ENCODE measurements at places on chromosomes 7 and 10.

DNA sequence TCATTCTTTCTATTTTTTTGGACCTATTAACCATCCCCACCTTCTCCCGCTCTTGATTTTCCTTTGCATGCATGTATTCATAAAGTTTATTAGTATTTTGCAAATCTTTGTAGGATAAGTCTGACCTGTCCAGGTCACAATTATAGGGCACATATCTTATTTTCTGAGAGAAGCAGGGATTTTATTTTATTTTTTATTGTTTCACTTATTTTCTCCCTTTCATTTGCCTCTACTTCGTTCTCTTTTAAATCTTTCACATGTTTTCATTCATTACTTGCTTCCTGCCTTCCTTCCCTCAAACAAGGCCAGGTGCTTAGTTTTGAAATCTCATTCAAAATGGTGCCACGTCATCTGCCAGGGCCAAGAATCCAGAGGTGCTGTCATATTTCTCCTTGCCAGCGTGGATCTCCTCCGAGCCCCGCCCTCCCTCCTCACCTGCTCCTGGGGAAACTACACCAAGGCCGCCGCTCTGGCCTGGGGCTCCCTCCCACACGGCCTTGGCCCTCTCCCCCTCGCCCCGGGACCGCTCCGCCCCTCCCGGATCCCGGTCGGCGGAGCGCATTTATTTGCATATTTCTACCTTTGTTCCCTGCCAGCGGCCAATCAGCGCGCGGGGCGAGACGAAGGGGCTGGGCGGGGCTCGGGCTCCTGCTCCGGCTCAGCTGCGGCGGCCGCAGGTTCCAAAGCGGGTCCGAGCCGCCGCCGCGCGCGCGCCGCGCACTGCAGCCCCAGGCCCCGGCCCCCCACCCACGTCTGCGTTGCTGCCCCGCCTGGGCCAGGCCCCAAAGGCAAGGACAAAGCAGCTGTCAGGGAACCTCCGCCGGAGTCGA lies at the start of gene TSPAN13:
Gene TSPAN13, plus strand, starts transcription at position 654 of the 830 bp plus-strand sequence. CDS start 213 bp downstream, outside the sequence.
- DNase-seq: peak; percentile 56

DNA sequence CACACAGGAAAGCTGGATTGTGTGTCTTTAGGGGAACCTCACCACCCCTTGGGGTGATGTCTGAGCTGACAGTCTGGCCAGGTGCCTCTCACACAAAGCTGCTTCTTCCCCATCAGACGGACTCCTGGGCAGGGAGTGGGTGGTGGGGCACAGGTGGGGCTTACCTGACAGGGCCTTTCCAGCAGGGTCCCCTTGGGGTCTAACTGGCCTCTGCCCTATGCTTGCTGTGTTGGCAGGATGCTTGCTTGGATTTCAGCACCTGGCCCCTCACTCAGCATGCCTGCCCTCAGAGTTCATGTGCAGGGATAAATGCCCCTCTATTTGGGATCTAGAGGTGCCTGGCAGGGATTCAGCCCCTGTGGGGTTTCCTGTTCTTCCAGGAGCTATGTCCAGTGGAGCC lies 496.9 kb upstream of the ZMIZ1 start:
- DNase-seq: no peak

GRCh38 chr7:94778711-94779459 lies 123.0 kb upstream of the SGCE start:
- no peak for DNase-seq

GRCh38 chr7:22666732-22667131 lies 60.3 kb upstream of the IL6 start:
- DNase-seq: peak; percentile 66

DNA sequence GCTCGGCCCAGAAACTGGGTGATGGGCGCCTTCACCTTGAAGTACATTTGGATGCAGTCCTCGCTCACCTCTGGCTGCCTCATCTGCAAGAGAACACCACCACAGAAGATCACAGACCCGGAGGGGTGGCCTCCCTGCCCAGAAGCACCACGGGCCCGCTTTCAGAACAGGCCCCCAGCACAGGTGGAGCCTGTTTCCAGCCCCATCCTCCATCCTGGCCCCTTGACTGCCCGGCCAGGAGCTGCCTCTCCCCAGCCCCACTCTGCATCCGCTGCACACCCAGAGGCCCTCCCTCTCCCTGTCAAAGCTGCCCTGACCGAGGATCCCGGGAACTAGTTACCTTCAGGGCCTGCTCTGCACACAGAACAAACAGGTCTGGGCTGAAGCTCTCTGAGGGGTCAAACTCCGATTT lies 724 bp downstream of the CFAP46 start:
- DNase-seq: no peak

DNA sequence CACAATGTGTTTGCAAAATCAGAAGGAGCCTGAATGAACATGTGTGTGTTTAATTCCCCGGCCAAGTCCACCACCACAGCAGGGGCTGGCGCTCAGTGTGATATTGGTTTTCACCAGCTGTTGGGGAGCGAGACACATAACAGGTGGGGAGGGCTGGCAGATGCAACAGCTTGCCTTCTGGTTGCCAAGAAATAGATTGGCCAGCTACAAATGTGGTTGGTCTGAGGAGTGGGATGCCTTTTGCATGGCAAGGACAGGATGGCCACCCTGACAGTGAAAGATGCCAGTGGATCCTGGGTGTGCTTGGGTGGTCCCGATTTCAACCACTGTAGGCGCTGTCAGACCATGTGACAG lies 292.5 kb upstream of the FZD8 start:
- no peak for DNase-seq

DNA sequence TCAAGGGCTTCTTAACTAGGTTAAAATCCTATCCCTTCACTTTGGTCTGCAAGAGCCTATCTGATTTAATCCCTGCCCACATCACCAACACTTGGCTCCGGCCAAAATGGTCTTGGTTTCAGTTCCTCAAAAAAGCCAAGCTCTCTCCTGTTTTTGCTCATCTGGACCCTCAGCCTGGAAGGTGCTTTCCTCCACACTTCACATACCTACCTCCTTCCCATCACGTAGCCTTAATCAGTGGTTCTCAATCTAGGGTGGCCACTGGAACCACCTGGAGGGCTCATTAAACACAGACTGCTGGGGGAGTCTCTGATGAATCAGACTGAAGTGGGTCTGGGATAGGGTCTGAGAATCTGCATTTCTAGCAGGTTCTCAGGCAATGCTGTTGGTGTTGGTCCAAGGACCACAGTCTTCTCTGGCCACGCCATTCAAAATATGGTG lies 227.0 kb upstream of the AOAH start:
- no peak for DNase-seq

GRCh38 chr7:123732413-123733091 lies 16.3 kb downstream of the WASL start:
- no peak for DNase-seq

DNA sequence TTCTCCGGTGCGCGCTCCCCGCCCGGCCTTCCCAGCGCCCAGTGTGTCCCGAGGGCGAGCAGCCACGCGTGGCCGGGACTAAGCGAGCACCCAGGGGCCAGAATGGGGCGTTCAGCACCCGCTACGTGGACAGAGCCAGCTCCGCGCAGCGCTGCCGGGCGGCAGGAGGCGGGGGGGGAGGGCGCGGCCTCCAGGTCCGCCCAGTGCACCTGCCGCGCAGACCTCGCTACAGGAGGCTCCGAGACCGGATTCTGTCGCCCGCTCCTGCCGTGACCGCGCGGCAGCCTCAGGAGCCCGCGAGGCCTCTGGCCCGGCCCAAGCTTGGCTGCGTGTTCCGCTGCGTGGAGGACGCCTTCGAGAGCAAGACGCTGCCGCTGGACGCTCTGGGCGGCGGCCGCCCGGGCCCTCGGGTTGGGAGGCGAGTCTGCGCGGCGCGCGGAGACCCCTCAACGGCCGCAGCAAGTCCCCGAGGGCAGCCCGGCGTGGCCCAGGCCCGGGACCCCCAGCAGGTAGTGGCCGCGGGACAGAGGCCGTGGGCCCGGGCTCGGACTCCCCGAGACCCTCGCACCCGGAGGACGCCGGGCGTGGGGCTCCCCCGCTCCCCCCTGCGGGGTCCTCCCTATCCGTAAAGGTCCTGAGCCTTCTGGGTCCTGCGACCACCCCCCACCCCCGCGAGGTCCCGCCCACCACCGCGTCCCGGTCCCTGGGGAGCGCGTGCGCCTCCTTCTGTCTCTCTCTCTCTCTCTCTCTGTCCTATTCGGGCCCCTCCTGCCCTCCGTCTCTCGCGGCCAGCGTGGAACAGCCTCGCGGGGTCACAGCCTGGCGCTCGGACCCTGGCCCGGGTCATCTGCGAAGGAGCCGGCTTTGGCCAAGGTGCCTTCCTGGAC lies 904 bp upstream of the DPYSL4 start:
- no peak for DNase-seq

- DNase-seq: no peak
Measured at GRCh38 chr10:47326306-47326926, 4.2 kb downstream of the GDF2 start.

DNA sequence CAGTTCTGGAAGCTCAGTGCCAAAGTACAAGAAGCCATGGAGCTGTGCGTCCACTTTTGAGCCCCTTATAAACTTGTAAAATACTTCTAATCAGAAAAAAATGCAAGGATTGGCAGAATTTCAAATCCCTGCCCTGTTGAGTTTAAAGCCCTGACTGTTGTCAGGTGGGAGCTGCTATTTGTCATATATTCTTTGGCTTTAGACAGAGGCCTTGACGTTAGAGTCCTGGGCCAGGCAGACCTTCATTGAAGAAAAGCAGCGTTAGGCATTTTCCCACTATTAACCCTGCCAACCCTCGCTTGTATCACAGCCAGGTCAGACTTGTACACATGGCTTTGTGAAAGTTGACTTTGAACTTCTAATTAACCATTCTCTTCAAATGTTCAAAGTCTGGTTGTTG lies 155.4 kb downstream of the TWIST1 start:
- DNase-seq: peak; percentile 21

DNA sequence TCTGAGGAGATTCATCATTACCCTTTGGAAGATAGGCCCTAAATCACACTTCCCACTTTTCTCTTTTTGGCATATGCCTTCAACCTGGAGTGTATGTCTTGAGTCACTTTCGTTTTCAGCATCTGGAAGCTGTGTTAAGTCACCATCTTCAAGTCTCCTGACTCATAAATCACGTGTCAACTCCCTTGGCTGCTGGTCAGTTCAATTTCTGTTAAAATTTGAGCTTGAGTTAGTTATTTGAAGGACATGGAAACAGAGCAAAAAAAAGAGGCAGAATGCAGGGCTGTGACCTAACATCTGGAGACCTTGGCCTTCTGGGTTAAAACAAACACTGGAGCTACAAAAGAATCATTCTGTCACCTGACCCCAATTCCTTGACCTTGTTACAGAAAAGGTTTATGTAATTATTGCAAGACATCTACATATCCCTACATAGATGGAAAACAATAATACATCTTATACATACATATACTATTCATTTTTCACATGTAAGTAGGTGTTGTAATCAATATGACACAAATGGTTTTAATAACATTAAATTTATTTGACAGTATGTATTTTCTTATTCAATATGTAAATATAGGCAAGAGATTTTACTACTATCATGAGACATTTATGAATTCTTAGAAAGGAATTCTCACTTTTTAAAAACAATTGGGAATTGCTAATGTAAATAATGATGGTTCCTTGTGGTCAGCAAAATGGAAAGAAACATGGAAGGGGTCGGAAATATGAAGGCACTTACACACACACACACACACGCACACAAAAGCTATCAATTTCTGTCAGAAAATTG lies 169.7 kb upstream of the PHYHIPL start:
- DNase-seq: peak; percentile 71

DNA sequence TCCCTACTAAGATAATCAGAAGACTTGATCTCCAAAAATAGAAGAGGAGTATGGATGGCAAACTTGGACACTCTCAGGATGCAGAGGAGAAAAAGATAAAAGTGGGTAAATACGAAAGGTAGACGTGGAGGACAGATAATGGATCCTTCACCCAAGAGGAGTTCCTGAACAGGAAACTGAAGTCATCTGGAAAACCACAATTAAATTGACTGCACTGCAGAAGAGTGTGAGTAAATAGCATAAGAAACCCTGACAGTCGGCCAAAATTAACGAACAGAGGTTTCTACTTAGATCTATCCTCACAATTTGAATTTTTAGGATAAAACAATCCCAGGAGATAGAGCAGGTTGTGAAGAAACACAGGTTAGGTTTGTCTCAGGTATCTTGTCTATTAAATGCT lies 70.5 kb downstream of the SDK1 start:
- DNase-seq: no peak

DNA sequence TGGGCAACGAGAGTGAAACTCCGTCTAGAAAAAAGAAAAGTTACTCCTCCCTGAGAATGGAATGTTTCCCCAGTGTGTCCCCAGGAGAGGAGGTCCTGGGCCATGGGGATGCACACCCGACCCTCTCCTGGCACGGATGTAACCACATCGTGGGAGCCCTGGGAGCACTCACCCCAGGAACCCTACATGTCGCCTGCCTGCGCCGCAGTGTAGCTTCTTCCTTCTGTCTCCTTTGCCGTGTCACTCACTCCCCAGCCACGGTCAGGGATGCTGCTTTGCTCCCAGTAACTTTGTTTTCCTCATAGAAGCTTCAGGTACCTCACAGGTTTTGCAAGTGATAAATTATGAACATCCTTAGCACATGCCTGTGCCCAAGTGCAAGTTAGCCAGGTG lies 82.0 kb downstream of the EZH2 start:
- no peak for DNase-seq

- DNase-seq: peak; percentile 54
Measured at GRCh38 chr7:131110297-131111080, 217.2 kb upstream of the MKLN1 start.

DNA sequence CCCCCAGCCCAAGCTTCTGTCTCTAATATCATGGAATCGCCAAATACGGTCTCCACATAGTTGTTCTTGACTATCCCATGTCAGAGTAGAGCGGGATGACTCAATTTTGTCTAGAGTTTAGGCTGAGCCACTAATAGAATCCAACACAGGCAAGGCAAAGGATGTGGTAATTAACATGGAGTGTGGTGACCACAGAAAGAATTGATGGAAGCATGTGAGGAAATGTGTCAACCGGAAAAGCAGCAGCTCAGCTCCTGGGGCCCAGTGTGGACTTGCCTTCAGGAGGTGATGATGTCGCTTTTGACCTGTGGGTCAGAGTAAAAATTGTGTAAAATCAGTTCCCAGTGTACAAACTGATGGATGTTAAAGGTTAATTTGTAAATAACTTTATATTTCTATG lies 139.3 kb upstream of the KLF6 start:
- peak; percentile 99 for DNase-seq

DNA sequence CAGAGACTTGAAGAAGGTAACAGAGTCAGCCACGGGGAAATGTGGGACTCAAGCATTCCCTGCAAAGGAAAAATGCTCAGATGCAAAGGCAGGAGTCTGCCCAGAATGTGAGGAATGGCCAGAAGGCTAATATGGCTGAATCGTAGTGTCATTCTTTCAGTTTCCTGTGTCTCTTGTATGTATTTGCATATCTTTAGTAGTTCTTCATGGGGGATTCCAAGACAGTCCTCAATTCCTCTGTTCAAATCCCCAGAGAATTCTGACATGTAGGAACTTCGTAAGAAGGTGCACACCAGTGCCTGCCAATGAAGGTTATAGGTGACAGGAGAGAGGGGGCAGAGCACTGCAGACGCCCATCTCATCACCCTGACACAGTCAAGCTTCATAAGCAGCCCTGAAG lies 154.4 kb downstream of the CACNB2 start:
- no peak for DNase-seq

- DNase-seq: no peak
Measured at GRCh38 chr10:130336617-130337304, 200.6 kb downstream of the GLRX3 start.

GRCh38 chr10:34578468-34578867 lies 236.6 kb downstream of the PARD3 start:
- DNase-seq: no peak
